Airway epithelial cell (primary cell): ENCODE measurements at places on chromosomes 12 and 14. TPM values are rescaled to one million over a fixed set of nuclear protein-coding genes. Genes with fewer than 3 reads are reported as not detected.

ADAM21 gene
- total RNA-seq, result 0.14 and 1.2 TPM in 2 replicates

NEMP1 gene
- 7.5 and 10.4 TPM in 2 replicates for total RNA-seq

SYCP3 gene
- total RNA-seq, result not detected in 2 replicates

KLHL33 gene
- not detected in 2 replicates for total RNA-seq

KLHL28 gene
- 5.9 and 6.3 TPM in 2 replicates for total RNA-seq

HECTD4 gene
- total RNA-seq, result 8.6 and 12.8 TPM in 2 replicates

DGKA gene
- 141 and 497 TPM in 2 replicates for total RNA-seq

AKAP6 gene
- total RNA-seq, result 0.92 and 1.7 TPM in 2 replicates

ANKRD52 gene
- total RNA-seq, result 12.4 and 18.3 TPM in 2 replicates

MMP17 gene
- total RNA-seq, result 4.6 and 7.8 TPM in 2 replicates

ENDOU gene
- 2.6 and 3.4 TPM in 2 replicates for total RNA-seq

PLEKHG7 gene
- not detected in 2 replicates for total RNA-seq

OR6S1 gene
- not detected in 2 replicates for total RNA-seq

PABPN1 gene
- 41.6 and 51.3 TPM in 2 replicates for total RNA-seq

MANSC1 gene
- 5.2 and 10.6 TPM in 2 replicates for total RNA-seq
